ENCODE measurements at places on chromosomes 7 and 10.

DNA sequence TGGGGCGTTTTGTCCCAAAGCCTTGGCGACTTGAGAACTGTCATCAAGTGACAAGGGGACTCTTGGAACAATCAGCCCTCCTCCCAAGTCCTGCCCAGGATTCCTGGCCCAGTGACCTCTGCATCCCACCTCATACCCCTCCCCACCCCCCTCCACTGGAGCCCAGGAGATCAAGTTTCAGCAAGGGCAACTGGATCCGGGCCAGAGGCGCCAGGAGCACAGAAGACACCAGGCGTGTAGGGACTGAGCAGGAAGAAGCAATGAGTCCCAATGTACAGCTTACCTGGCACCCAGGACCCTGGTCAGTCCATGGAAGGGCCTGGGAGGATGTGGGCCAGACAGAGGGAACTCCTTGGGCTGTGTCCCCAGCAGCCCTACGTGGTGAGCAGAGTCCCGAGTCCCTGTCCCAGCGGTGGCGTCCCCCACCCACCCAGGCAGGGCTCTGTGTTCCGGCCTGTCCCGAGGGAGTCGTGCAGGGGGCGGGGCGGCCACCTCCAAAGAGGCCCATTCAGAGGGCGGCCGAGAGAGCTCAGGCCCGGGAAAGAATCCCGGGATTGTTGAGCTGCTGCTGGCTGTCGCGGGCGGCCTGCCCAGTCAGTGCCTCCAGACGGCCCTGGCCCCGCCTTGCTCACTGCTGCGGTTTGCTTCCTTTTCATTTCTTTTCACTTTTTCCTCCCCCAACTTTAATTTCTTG, 254.1 kb downstream of the TNS3 start:
- DNase-seq, result no peak
- no peak overlapping the region for H3K4me3 ChIP-seq
- peaks cover 2% of the 10 kb centered on the region for H3K4me1 ChIP-seq
- H3K36me3 ChIP-seq, result no peaks in the 10 kb centered on the region

DNA sequence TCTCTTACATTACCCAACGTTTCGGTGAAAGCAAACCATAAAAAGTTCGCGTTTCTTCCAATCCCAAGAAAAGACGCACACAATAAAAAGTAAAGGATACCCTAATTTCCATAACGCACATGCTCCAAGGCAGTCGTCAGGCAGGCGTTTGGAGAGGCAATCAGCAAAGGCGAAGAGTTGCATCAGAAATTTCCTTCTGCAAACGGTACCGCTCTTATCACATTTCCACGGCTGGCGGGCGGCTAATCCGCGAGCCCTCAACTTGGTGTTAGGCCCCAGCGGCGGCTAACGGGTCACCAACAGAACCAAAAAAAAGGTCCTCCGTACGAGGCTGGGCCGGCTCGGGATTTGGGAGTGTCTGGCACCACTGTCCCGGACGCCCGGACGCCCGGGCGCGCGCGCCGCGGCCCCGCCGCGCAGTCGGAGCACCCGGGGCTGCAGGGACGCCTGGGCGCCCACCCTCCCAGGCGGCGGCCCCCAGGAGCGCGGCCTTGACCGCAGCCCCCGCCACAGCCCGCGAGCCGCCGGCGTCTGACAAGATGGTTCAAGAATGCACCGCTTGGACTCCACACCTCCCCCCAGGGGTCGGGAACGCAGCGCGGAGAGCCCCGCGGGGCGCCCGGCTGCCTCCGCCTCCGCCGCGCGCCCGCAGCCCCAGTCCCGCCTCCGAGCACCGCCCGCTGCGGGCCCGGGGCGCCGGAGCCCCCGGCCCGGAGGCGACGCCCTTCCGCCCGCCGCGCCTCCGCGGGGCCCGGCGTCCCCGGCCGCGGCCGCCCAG, 9.8 kb upstream of the GRB10 start:
- no peak for DNase-seq
- H3K4me3 ChIP-seq, result peak overlapping the region; percentile 78
- H3K36me3 ChIP-seq, result no peaks in the 10 kb centered on the region
- peaks cover 68% of the 10 kb centered on the region for H3K27me3 ChIP-seq

DNA sequence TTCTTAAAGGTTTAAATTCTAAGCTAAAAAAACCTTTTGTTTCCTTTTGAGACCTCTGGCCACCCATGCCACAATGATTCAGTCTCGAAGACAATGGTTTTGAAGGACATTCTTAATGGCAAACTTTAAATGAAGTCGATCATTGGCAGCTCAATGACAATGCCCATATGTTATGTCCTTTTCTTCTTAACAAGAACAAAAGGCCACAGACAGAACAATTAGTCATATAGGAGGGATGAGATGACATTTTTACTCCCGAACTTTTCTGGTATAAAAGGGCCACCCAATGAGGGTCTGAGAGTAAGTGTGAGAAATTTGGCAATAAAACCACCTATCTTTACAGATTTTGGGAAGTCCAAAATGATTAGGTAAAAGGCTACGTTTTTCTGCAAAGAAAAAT, at the start of gene NPS:
NPS (plus strand) TSS at position 301 of the 400 bp plus-strand sequence; CDS start at position 361, 60 bp downstream.
- H3K4me3 ChIP-seq, result no peak within 1 kb of the TSS
- no peaks in the 10 kb centered on the region for H3K36me3 ChIP-seq

- DNase-seq, result no peak
- H3K36me3 ChIP-seq, result peaks cover 88% of the 10 kb centered on the region
- H3K27me3 ChIP-seq, result no peaks in the 10 kb centered on the region
- H3K27ac ChIP-seq, result no peak overlapping the region
Observed at GRCh38 chr7:98978672-98979071, 100.3 kb downstream of the TRRAP start.

DNA sequence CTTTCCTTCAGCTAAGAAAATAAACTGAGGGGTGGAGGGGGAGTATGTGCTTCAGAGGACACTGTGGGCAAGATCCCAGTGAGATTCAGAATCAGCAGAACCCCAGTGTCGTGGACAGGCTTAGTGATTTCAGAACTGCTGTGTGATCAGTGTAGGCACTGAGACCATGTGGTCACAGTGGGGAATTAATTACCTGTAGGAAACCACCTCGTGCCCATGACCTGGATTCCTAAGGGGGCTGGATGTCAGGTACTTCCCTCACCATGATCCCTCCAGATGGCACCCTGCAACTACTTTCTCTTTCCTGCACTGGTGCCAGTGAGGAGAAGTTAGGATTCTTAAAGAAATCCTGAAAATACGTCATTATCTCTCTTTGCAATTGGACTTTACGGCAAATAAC, 64.4 kb downstream of the HBP1 start:
- H3K36me3 ChIP-seq, result peaks cover 2% of the 10 kb centered on the region
- DNase-seq, result no peak
- H3K27me3 ChIP-seq, result no peaks in the 10 kb centered on the region
- H3K4me1 ChIP-seq, result no peaks in the 10 kb centered on the region
- H3K27ac ChIP-seq, result no peak overlapping the region

- no peaks in the 10 kb centered on the region for H3K27me3 ChIP-seq
- DNase-seq, result no peak
- H3K36me3 ChIP-seq, result no peaks in the 10 kb centered on the region
- no peak overlapping the region for H3K4me3 ChIP-seq
- no peak overlapping the region for H3K27ac ChIP-seq
Observed at GRCh38 chr10:88157981-88158465, 294.6 kb downstream of the PTEN start.

DNA sequence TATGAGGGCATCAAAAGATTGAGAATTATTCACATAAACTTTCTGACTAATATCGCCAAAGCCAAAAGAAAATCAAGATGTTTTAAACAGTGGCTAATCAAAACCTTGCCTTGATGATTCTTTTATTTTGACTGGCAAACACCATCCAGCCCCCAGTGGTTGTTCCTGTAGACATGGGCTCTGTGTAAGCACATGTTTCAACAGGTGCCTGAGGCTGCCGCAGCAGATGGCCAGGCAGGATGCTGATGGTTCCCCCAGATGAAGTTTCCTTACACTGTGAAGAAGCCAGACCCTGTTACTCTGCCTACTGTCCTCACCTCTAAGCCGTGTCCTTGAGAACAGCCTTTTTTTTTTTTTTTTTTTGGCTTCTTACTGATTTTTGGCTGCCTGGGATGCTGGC, 146.5 kb downstream of the RAB11FIP2 start:
- H3K4me3 ChIP-seq, result no peak overlapping the region
- no peaks in the 10 kb centered on the region for H3K36me3 ChIP-seq
- H3K27ac ChIP-seq, result no peak overlapping the region
- no peaks in the 10 kb centered on the region for H3K4me1 ChIP-seq

DNA sequence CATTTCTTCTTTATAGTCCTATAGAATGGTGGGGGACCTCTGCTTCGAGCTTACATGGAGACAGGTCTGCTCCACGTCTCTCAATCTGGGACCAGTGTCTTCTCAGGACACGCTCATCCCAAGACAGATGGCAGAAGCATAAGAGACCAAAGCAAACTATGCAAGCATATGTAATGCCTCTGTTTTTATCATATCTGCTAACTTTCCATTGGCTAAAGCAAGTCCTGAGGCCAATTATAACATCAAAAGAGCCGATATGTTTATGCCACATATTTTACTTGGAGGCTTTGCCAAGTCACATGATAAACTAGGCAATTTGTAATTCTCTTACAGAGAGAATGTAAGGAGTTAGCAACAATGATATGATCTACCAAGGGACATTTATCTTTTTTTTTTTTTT, 102.6 kb upstream of the NRBF2 start:
- H3K4me1 ChIP-seq, result no peaks in the 10 kb centered on the region
- H3K36me3 ChIP-seq, result no peaks in the 10 kb centered on the region
- peaks cover 18% of the 10 kb centered on the region for H3K27me3 ChIP-seq
- no peak overlapping the region for H3K27ac ChIP-seq
- DNase-seq, result no peak

GRCh38 chr7:16644636-16645592, 640 bp downstream of the ANKMY2 start:
- H3K36me3 ChIP-seq, result peaks cover 32% of the 10 kb centered on the region
- H3K4me3 ChIP-seq, result peak overlapping the region; percentile 97
- peaks cover 45% of the 10 kb centered on the region for H3K4me1 ChIP-seq
- no peaks in the 10 kb centered on the region for H3K27me3 ChIP-seq

- peaks cover 1% of the 10 kb centered on the region for H3K4me1 ChIP-seq
- H3K4me3 ChIP-seq, result no peak overlapping the region
- H3K36me3 ChIP-seq, result no peaks in the 10 kb centered on the region
- DNase-seq, result no peak
- peaks cover 19% of the 10 kb centered on the region for H3K27me3 ChIP-seq
Observed at GRCh38 chr7:116769546-116769945, 92.8 kb upstream of the CAPZA2 start.

DNA sequence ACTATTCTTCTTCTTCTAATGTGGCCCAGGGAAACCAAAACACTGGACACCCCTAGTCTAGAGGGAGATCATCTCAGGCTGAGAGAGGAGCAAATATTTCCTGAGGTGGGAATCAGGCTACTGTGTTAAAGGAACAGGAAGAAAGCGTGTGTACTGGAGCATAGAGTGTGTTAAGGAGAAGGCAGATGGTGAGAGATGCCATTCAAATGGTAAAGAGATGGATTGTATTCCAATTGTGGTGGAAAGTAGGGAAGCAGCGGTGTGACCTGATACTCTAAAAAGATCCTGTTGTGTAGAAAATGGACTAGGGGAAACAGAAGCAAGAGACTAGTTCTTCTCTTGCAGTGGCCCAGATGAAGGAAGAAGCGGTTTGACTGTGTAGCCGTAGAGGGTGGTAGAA, 31.2 kb downstream of the RAB18 start:
- DNase-seq, result no peak
- H3K4me1 ChIP-seq, result peaks cover 13% of the 10 kb centered on the region

GRCh38 chr7:114415064-114415989, 712 bp downstream of the FOXP2 start:
- H3K27me3 ChIP-seq, result peaks cover 4% of the 10 kb centered on the region
- H3K27ac ChIP-seq, result no peak overlapping the region
- no peak for DNase-seq
- no peaks in the 10 kb centered on the region for H3K36me3 ChIP-seq
- H3K4me1 ChIP-seq, result no peaks in the 10 kb centered on the region
- H3K4me3 ChIP-seq, result no peak overlapping the region

DNA sequence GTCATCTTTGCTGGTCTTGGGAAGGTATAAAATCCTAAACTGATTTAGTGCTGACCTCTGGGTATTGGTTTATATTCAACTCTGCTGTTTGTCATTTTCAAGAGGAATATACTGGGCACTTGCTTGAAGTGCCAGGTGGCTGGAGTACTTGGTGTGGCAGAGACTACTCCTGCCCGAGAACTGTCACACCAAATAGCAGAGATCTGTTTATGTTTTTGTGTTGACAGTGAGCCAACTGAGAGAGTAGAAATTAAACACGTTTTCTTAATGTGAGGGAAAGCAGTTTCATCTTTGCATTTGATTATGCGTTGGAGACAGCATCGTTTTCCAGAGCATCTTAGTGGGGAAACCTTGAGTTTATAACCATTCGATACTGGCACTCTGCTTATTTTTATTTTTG, 174.4 kb downstream of the CDCA7L start:
- peaks cover 1% of the 10 kb centered on the region for H3K4me1 ChIP-seq
- DNase-seq, result no peak
- no peaks in the 10 kb centered on the region for H3K36me3 ChIP-seq
- no peak overlapping the region for H3K27ac ChIP-seq
- H3K27me3 ChIP-seq, result peaks cover 17% of the 10 kb centered on the region
- H3K4me3 ChIP-seq, result no peak overlapping the region

- H3K36me3 ChIP-seq, result no peaks in the 10 kb centered on the region
- no peak overlapping the region for H3K4me3 ChIP-seq
- peaks cover 21% of the 10 kb centered on the region for H3K27me3 ChIP-seq
- DNase-seq, result peak; percentile 7
- no peak overlapping the region for H3K27ac ChIP-seq
Observed at GRCh38 chr10:43249151-43249961, 17.5 kb downstream of the RASGEF1A start.

- DNase-seq, result no peak
- H3K4me1 ChIP-seq, result peaks cover 2% of the 10 kb centered on the region
- no peak overlapping the region for H3K4me3 ChIP-seq
- H3K27ac ChIP-seq, result no peak overlapping the region
- H3K27me3 ChIP-seq, result peaks cover 35% of the 10 kb centered on the region
Observed at GRCh38 chr10:45378914-45379726, 5.1 kb downstream of the ALOX5 start.

DNA sequence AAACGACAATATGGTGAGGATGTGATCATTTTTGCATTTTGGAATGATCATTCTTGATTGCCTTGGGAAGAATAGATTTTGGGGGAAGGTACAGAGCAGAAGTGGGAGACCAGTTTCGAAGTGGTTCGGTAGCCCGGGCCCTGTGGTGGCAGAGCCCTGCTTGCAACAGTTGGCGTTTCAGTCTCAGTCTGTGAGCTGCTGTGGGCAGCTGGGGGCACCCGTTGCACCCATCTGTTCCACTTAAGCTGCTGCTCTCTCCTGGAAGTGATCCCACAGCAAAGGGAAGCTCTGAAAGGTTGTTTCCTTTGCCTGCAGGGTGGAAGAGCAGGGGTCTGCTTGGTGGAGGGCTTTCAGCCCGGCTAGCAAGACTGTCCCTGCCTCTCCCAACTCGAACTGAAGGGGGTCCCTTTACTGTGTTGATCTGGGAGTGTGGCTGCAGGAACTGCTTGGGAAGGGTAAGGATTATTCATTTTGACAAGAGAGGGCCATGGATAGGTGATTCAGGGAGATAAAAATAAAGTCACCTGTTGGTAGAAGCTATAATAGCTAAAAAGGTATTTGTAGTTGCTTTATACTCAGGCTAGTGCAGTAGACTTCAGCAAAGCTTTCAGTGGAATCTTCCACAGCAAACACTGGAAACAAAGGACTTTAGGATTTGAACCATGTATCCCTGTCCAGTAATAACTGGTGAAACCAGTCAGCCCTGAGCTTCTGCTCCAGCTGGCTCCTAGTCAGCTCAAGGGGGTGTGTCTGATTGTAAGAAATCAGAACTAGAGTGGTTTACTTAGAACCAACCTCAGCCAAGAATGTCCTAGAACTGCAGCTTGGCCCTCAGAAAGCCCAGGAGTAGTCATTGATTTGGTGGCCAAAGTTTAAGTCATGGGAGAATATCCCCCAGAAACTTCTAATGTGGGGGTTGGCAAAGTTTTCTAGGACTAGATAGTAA, 53.1 kb upstream of the PDCD4 start:
- H3K36me3 ChIP-seq, result no peaks in the 10 kb centered on the region
- no peak overlapping the region for H3K4me3 ChIP-seq
- H3K27me3 ChIP-seq, result no peaks in the 10 kb centered on the region
- DNase-seq, result no peak

Data from activated T-helper 2 cell treated with anti-CD3 and anti-CD28 coated beads, Interferon-gamma antibody, Interleukin-2, Interleukin-4, amounts not matched to agents 10 μg/mL and 5 μg/mL and 100 μg/mL, durations not matched to agents 14 hours and 24 hours and 36 hours (primary cell).